ENCODE measurements at places on chromosomes 11 and 22. TPM values are rescaled to one million over a fixed set of nuclear protein-coding genes. Genes with fewer than 3 reads are reported as not detected.

The LMF2 gene
- total RNA-seq = 50.9 TPM

The PATE3 gene
- not detected for total RNA-seq

The WNT11 gene
- total RNA-seq = not detected

The CCDC116 gene
- total RNA-seq = 0.21 TPM

The LMNTD2 gene
- 6.1 TPM for total RNA-seq

The C11orf87 gene
- not detected for total RNA-seq

The GRIA4 gene
- not detected for total RNA-seq

The CYB5R3 gene
- 104 TPM for total RNA-seq

- no peaks in the 10 kb centered on the region for H3K36me3 ChIP-seq
- H3K27me3 ChIP-seq = peaks cover 32% of the 10 kb centered on the region
- peak; percentile 49 for DNase-seq
- H3K4me3 ChIP-seq = no peak overlapping the region
- no peaks in the 10 kb centered on the region for H3K4me1 ChIP-seq
- H3K27ac ChIP-seq = no peak overlapping the region
Measured at GRCh38 chr11:107916671-107917241, 11.5 kb upstream of the RAB39A start.

- H3K4me1 ChIP-seq = no peaks in the 10 kb centered on the region
- H3K27me3 ChIP-seq = no peaks in the 10 kb centered on the region
- DNase-seq = no peak
- no peaks in the 10 kb centered on the region for H3K36me3 ChIP-seq
- H3K27ac ChIP-seq = no peak overlapping the region
Measured at GRCh38 chr22:37355174-37355573, 72.1 kb downstream of the ELFN2 start.

- no peaks in the 10 kb centered on the region for H3K27me3 ChIP-seq
- no peak overlapping the region for H3K27ac ChIP-seq
- H3K4me1 ChIP-seq = no peaks in the 10 kb centered on the region
- no peak overlapping the region for H3K4me3 ChIP-seq
- H3K36me3 ChIP-seq = peaks cover 87% of the 10 kb centered on the region
Measured at GRCh38 chr11:73680687-73681086, 34.3 kb downstream of the PLEKHB1 start.

DNA sequence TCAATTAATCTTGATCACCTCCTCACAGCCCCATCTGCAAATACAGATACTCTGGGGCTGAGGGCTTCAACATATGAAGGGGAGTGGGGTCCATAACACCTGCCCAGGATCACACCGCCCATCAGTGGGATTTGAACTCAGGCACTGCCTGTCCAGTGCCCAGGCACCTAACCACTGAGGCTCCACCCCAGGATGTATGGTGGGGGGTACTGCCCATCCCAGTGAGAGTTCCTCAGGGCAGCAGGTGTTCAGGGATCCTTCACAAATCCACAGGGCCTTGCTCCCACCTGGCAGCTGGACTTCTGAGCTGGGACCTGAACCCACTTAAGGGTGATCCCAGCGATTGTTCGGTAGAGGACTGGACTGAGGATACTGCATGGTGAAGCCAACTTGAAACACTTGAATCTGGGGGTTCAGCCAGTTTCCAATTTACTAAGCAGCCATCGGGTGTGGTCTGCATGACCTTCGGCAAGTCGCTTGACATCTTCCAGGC lies 33.3 kb downstream of the PRDM11 start:
- DNase-seq = no peak
- H3K36me3 ChIP-seq = no peaks in the 10 kb centered on the region
- peak overlapping the region; percentile 65 for H3K4me3 ChIP-seq
- H3K4me1 ChIP-seq = no peaks in the 10 kb centered on the region
- H3K27ac ChIP-seq = peak overlapping the region; percentile 47
- H3K27me3 ChIP-seq = no peaks in the 10 kb centered on the region

- peak overlapping the region; percentile 90 for H3K4me3 ChIP-seq
- peaks cover 6% of the 10 kb centered on the region for H3K36me3 ChIP-seq
- H3K27ac ChIP-seq = peak overlapping the region; percentile 93
- H3K27me3 ChIP-seq = no peaks in the 10 kb centered on the region
Measured at GRCh38 chr11:47848700-47849155, 578 bp upstream of the NUP160 start.

DNA sequence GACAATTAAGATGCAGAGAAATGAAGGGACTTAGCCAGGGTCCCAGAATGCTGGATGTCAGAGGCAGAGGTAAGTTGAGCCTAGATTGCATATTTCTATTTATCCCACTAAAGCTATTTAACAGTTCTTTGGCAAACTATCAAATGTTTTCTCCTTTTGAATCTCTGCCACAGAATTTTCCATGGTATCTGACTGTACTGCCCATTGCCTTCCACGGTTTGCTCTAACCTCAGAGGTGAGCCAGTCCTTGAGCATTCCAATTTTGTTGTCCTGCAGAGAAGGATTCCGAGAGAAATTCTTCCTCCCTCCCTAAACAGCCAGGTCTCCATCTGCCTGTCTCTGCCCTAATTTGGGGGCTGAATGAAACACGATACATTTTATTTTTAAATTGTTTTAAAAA lies 368.3 kb upstream of the SYN3 start:
- H3K27me3 ChIP-seq = no peaks in the 10 kb centered on the region
- no peak overlapping the region for H3K4me3 ChIP-seq
- no peaks in the 10 kb centered on the region for H3K36me3 ChIP-seq
- H3K27ac ChIP-seq = no peak overlapping the region
- no peak for DNase-seq

GRCh38 chr22:46646531-46647215 lies 26.5 kb downstream of the GRAMD4 start:
- peaks cover 10% of the 10 kb centered on the region for H3K4me1 ChIP-seq
- H3K27me3 ChIP-seq = no peaks in the 10 kb centered on the region
- H3K4me3 ChIP-seq = no peak overlapping the region
- no peak for DNase-seq
- no peak overlapping the region for H3K27ac ChIP-seq

DNA sequence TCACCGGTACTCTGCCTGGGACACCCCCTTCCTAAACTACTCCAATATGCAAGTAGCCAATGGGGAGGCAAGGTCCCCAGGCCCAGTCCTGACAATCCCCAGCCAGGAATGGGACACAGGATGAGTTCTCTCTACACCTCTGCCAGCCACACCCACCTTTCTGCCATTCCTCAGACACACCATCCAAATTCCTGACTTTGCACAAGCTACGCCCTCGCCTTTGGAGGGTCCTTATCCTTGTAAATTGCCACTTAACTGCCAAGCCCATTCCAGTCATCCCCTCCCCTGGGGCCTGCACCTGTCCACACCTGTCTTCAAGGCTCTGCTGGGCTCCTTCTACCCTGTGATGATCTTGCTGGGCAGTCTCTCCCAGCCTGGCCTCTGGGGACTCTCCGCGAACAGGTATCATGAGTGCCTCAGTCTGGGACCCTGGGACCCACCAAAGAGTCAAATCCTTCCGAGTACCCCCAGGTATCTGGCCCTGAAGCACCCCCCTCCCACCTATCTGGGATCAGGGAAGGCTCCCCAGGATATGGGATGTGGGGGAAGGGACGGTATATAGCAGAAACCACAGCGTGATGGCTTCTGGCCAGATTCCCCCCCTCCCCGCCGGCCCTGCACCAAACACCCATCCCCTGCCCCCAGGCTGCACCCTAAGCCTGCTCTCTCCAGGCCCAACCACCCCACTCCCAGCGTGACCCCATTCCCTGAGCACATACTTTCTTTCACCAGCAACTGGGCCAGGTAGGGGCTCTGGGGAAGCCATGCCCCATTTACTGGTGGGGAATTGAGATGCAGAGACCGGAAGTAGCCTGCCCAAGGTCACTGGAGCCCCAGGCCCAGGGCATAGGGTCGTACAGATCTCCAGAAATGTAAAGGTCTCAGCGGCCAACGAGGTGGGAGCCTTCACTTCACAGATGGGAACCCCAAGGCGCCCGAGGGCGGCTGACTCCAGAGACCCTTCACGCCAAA lies 806 bp downstream of the ARAP1 start:
- peaks cover 14% of the 10 kb centered on the region for H3K4me1 ChIP-seq
- no peaks in the 10 kb centered on the region for H3K27me3 ChIP-seq
- no peaks in the 10 kb centered on the region for H3K36me3 ChIP-seq
- H3K4me3 ChIP-seq = peak overlapping the region; percentile 81
- no peak for DNase-seq
- no peak overlapping the region for H3K27ac ChIP-seq

GRCh38 chr11:14357881-14358728 lies 878 bp downstream of the RRAS2 start:
- H3K27me3 ChIP-seq = no peaks in the 10 kb centered on the region
- H3K36me3 ChIP-seq = peaks cover 9% of the 10 kb centered on the region
- H3K4me3 ChIP-seq = peak overlapping the region; percentile 94
- peaks cover 38% of the 10 kb centered on the region for H3K4me1 ChIP-seq
- peak; percentile 76 for DNase-seq

All from MCF 10A (cell line).